T follicular helper cell (primary cell): ENCODE measurements at places on chromosomes 12 and 14.

DNA sequence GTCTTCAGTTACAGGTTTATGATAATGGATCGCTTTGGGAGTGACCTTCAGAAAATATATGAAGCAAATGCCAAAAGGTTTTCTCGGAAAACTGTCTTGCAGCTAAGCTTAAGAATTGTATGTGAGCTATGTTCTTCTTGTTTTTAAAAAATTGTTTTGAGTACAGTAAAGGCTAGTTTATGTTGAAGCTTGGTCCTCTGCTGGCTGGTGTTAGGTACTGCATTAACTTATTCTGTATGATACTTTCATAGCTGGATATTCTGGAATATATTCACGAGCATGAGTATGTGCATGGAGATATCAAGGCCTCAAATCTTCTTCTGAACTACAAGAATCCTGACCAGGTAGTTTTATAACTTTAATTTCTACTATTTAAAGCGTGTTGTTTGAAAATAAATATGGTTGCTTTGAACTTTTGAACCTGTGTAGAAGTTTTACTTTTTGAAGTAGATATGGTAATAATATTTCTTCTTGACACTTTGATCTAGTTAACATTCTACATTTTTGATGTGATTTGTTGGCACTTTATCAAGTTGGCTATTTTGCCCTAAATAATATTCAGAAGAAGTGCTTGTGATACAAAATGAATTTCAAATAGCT, 55.7 kb downstream of the VRK1 start:
- no peak for DNase-seq

DNA sequence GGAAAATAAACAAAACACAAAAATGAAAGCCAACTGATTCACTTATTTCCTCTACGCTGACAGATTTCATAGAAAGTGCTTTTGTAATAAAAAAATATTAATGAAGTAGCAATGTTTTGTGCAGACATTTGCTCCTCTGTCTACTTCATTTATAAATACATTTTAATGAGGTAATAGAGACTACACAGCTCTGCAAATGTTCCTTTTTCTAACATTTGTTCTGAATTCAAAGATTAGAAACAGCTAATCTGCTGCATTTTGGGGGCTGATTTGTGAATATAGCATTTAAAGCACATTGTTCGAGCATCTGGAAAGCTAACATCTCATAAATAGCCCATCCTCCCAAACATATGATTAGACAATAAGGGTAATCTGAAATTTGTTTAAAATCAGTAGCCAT, 97.8 kb downstream of the PRKD1 start:
- no peak for DNase-seq

DNA sequence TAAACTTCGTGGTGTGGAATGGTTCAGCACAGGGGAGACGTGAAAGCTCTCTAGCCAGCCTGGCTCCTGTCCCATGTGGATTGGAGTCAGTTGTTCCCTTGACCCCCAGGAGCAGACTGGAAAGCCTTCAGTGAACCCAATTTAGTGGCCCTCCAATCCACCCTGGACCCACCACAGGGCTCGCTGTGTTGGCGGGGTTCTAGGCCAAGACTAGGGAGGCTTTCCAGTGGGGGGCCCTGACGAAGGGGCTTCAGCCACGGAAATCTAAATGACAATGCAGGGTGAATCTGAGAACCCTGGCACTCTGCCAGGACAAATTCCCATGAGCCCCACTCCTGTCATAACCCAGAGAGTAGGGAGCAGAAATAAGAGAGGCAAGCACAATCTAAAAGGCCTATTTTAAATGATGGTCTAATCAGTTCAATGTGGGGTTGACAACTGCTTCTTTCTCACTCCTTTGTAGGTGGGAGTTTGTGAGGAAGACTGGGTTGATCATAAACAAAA, 110.8 kb downstream of the SLC35F4 start:
- DNase-seq, result no peak

- no peak for DNase-seq
Measured at GRCh38 chr12:55833056-55833455, 3.7 kb upstream of the DNAJC14 start.

- no peak for DNase-seq
Measured at GRCh38 chr14:54590481-54590880, 23.6 kb downstream of the SAMD4A start.

GRCh38 chr12:14825256-14825655, 11.3 kb upstream of the SMCO3 start:
- DNase-seq, result no peak

DNA sequence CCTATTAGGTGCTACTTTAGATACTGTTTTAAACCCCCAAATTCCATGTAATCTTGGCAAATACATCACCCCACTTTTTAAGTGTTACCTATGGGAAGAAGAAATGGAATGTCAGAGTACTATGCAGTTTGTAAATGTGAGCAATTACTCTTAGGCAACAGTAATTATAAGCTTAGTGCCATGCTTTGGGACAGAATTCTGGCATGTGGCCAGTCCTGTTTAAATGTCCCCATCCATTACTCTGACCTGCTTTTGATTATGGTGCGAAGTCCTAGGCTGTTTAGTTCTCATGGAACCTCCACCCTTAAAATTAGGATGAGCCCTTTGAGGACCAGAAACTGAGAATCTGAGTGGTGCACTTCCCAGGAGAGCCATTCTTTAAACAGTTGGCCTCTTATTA, 321.4 kb upstream of the RGS6 start:
- DNase-seq, result no peak

DNA sequence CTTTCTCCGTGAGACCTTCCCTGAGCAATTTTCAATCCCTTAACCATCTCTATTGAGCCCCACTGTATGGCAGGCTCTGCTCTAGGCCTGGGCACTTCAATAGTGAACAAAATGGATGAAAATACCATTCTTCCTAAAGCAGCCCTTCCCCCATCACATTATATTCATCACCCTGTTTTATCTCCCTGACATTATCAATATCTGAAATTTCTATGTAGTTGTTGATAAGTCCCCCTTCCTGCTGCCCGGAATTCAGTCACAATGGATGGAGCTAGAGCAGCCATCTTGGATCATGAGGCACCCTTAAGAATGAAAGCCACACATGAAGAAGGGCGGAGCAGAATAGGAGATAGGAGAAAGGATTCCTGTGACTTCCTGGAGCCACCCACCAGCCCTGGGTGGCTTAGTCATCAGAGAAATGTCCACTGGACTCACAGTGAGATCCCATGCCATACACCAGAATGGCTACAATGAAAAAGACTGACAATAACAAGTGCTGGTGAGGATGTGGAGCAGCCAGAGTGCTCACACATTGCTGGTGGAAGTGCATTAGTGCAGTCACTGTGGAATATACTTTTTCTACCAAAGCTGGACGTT, 33.9 kb downstream of the SCARB1 start:
- no peak for DNase-seq

GRCh38 chr12:65840793-65841670, 16.7 kb downstream of the HMGA2 start:
- no peak for DNase-seq

DNA sequence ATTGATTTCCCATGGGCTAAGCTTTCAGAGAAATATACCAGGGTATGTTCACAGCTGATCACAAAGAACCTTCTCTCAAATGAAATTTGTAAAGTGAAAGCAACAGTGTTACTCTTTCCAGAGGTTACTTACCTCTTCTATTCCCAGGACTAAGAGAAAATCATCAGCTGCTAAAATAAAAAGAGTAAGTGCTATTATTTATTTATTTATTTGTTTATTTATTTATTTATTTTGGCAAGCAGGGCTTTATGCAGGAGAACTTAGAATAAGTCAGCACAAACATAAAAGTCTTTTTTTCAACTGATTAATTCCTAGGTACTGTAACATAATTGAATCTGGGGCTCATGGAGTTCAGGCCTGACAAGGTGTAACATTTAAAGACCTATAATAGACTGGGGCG, 93.9 kb upstream of the SYT10 start:
- DNase-seq, result no peak

- no peak for DNase-seq
Measured at GRCh38 chr12:101713059-101713682, 15.7 kb downstream of the CHPT1 start.
